Spinal cord (tissue), 10 donors: ENCODE measurements at places on chromosomes 6 and 20.

DNA sequence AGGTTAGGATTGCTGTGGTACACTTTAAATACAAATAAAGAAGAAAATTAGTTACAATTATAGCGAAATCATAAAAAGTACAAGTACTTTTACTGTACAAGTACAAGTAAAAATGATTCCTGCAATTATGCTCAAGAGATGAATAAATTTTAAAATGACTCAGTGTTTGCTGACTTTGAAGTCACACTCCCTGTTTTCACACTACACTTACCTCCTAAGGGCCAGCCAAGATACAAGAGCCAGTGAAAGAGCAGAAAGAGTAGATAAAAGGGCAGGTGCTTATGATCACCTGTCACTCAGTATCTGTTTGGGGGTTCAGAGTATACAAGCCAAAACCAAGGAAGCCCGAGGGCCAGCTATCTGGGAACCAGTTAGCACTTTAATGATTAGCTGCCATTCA, 41.0 kb upstream of the COL21A1 start:
- DNase-seq = no peak

- no peak for DNase-seq
Observed at GRCh38 chr6:147611992-147612391, 103.5 kb downstream of the SAMD5 start.

DNA sequence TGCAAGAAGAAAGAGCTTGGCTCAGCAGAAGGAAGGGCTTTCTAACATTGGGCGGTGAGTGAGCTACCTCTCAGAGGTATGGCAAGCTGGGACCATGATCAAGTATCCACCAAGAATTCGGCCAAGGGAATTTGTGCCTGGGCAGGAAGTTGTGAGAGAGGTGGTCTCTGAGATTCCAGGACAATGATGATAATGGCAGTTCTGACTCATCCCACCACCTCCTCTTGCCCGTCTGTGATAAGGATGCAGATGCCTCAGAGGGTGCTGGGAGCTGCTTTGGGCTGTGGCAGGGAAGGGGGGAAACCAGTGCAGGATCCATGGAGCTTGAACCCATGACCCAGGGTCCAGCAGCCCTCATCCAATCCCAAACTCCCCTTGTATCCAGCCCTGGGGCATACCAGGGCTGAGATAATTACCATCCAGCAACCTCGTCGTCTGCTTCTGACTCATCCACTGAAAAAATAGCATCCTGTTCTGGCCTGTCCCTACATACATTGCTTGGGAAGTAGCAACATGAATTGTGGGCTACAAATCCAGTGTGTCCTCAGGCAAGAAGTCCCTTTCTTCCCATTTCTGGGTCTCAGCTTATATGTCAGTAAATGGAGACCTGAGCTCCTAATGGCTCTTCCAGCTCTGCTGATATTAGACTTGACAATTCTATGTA, 5.9 kb downstream of the TGM6 start:
- no peak for DNase-seq

DNA sequence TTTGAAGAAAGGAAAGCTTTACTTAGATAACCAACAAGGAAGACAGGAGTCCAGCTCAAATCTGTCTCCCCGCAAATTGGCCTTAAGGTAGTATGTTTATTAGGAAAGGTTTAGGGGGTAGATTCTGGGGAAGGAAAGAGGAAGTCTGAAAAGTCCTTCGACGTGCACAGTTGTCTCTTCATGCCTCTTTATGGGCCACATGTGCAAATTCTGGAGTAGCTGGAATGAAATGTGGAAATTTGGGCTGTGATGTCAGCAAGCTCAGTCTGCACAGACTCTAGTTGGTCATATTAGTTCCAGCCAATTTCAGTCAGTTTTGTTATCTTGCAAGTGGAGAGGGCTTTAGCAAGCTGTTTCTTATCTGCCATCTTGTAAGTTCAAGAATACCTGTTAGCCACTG, 50.1 kb downstream of the NUP153 start:
- no peak for DNase-seq

GRCh38 chr6:32191696-32192607, 491 bp downstream of the GPSM3 start:
- no peak for DNase-seq

DNA sequence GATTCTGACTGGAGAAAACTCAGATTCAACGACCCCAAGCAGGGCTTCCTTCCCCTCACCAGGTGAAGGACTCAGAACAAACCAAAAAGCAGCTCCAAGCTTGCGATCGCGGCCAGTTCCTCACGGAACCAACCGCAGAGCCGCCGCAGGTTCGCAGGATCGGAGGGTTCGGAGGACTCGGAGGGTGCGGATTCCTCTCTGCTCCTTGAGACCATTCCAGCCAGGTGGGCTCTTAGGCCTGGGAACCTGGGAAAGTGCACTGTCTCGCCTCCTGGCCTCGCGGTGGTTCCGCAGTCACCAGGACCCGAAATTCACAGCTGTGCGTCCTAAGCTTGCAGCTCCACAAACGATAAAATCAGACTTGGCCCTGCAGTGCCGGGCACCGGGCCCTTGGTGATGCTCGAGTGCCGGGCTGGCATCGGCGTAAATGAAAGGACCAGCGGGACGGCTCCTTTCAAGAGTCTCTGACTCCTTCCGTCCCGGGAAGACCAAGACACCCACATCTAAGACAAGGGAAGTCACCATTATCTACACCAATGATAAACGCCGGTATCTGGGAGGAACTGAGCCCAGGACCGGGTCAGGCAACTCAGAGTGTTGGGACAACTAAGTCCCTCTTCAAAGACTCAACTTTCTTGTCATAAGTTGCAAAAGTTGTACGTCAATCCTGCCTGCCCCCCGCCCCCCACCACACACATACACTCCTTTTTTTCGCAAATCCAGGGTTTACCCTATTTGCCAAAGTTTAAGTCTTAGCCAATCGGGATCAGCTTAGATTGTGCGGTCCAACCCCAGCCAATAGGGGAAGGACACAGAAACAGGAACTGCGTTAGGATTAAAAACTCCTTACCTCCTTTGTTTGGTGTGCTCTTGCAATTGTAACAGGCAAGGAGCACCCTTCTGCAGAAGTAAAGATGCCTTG, 69.8 kb upstream of the PRSS16 start:
- peak; percentile 92 for DNase-seq

GRCh38 chr6:74690365-74690764, 515.5 kb downstream of the COL12A1 start:
- DNase-seq = no peak

- no peak for DNase-seq
Observed at GRCh38 chr6:106501960-106502371, 127.3 kb downstream of the RTN4IP1 start.

- DNase-seq = no peak
Observed at GRCh38 chr6:158926414-158926813, 73.6 kb downstream of the RSPH3 start.

- no peak for DNase-seq
Observed at GRCh38 chr20:23419995-23420901, 1.0 kb downstream of the NAPB start.

DNA sequence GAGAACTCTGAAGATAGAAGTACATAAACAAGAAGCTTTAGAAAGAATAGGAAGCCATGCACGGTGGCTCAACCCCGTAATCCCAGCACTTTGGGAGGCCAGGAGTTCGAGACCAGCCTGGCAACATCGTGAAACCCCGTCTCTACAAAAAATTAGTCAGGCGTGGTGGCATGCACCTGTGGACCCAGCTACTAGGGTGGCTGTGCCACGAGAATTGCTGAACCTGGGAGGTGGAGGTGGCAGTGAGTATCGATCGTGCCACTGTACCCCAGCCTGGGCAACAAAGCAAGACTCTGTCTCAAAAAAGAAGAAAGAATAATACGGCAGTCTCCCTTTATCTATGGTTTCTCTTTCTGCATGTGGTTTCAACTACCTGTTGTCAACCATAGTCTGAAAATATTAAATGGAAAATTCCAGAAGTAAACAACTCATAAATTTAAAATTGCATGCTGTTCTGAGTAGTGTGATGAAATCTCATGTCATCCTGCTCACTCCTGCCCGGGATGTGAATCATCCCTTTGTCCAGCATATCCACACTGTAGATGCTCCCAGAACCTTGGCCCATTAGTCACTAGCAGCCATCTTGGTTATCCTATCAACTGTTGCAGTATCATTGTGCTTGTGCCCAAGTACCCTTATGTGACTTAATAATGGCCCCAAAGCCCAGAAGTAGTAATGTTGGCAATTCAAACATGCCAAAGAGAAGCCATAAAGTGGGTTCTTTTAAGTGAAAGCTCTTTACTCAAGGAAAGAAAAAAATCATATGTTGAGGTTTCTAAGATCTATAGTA, 22.1 kb downstream of the DEK start:
- DNase-seq = no peak

GRCh38 chr6:32083812-32084768, 25.0 kb downstream of the TNXB start:
- no peak for DNase-seq

GRCh38 chr20:51306521-51307358, 235.8 kb downstream of the NFATC2 start:
- peak; percentile 47 for DNase-seq

GRCh38 chr20:38435555-38435939, 419 bp upstream of the SNHG17 start:
- DNase-seq = no peak

- no peak for DNase-seq
Observed at GRCh38 chr20:38692436-38693411, 31.6 kb upstream of the SLC32A1 start.

DNA sequence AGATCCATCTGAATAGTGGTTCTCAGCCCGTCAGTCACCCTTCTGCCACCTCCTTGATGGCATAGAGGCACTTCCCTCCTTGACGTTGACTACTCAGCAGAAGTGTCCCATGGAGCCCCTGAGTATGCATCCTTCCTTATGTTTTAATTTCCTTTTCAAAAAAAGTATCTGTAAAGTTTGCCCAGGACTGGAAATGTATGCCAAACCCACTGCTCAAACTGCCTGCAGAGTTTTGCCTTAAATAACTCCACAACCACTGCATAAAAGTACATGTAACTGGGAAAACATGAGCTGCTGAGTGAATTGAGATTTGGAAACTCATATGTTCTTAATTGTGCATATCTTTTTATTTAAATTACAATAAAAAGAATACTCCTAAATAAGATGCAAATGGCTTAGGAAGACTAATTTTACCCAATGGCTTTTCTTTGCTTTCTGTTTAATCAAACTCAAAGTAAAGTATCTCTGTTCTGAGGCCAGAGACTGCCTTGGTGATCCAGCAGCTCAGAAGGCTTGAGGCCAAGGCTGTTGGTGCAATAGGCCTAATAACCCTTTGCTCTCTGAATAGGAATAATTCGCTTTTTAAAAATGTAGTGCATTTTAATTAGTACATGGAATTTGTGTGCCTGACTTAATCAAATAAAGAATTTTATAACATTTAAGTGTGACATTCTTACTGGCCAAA, 90.4 kb downstream of the FNDC1 start:
- DNase-seq = no peak

DNA sequence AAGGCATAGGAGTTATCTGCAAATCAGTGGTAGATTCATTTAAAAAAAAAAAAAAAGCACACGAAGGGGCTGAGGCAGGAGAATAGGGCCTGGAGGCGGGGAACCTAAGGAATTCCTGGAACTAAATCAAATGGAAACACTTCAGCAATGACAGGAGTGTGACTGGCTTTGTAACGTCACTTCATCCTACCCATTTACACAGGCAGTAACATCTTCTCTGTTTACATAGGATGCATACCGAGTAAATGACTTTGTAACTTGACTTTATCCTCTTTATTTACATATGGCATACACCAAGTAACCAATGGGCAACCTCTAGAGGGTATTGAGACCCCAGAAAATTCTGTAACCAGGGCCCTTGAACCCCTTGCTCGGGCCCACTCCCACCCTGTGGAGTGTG, 56.4 kb upstream of the IYD start:
- DNase-seq = no peak

GRCh38 chr20:44054118-44054517, 132.9 kb downstream of the JPH2 start:
- DNase-seq = no peak

- DNase-seq = no peak
Observed at GRCh38 chr6:16690608-16691142, 70.6 kb downstream of the ATXN1 start.

DNA sequence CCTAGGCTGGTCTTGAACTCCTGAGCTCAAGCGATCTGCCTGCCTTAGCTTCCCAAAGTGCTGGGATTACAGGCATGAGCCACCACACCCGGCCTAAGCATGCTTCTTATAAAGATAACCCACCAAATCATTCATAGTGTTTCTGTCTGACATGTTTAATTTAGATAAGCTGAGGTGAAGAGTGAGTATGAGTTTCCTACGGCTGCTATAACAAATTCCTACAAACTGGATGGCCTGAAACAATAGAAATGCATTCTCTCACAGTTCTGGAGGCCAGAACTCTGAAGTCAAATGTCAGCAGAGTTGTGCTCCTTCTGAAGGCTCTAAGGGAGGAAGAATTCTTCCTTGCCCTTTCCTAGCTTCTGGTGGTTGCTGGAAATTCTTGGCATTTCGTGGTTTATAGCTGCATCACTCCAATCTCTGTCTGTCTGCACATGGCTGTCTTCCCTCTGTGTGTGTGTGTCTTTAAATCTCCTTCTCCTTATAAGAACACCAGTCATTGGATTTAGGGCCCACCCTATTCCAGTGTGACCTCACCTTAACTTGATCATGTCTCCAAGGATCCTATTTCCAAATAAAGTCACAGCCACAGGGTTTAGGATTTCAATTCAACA, 29.9 kb downstream of the MAPK13 start:
- DNase-seq = no peak

- no peak for DNase-seq
Observed at GRCh38 chr6:35079311-35080000, 61.7 kb downstream of the TCP11 start.

GRCh38 chr20:35698298-35699126, 640 bp downstream of the NFS1 start:
- DNase-seq = no peak

GRCh38 chr6:35181308-35181932, 32.3 kb upstream of the SCUBE3 start:
- DNase-seq = no peak

GRCh38 chr20:57398901-57399535, 7.8 kb downstream of the RBM38 start:
- DNase-seq = no peak

GRCh38 chr6:19408331-19408730, 428.8 kb upstream of the ID4 start:
- no peak for DNase-seq

- peak; percentile 53 for DNase-seq
Observed at GRCh38 chr6:137261361-137261760, 42.2 kb upstream of the IFNGR1 start.

GRCh38 chr6:20402092-20402341, 338 bp downstream of the E2F3 start:
- no peak for DNase-seq

GRCh38 chr20:61730631-61731362, 334.9 kb downstream of the TAF4 start:
- DNase-seq = no peak

GRCh38 chr20:11204926-11205768, 531.3 kb upstream of the JAG1 start:
- no peak for DNase-seq

DNA sequence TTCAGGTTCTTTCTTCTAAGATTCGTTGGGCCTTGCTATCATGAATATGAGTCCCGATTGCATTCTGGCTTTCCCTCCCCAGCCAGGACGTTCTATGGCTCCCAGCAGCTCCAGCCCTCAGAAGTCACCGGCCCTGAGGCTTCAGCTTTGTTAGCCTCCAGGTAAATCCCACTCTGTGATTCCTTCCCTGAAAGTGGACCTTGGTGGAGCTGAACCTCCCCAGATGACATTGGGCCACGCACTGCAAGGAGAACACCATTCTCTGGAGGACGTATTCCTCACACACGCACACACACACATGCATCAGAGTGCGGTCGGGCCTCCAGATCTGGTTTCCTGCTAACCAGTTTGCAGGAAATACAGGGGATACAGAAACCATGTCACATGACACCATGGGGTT, 487.3 kb upstream of the CDH4 start:
- DNase-seq = no peak
